ENCODE measurements at places on chromosomes 7 and 10.

DNA sequence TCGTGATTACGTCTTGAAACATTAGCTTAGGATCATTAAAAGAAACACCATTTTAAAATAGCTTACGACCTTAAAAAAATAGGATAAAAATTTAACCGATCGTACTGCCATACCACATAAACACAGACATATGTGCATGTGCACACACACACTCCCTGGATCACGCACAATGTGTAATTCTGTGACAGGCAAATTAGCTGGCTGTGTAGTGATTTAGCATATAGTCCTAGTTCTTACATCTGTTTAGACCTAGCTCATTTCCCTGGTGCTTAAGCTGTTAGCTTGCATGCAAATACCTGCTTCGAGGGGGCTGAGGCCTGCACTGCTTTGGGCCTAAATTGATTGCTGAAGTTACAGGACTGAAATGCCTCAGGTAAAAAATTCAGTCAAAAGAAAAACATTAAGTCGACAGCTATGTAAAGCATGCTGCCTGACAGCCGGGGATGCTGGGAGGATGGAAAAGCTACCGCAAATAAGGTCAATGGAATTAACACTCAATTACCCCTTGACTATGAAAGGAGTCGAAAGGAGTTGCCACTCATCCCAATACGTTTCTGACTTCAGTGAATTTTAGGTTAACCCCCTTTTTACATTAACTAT is 267.1 kb upstream of the FZD8 start:
- no peak for DNase-seq

GRCh38 chr7:159125955-159126270 is 18.8 kb downstream of the VIPR2 start:
- no peak for DNase-seq

- DNase-seq, result no peak
Measured at GRCh38 chr10:58104351-58104751, 163.3 kb downstream of the IPMK start.

GRCh38 chr10:22071332-22071731 is 67.8 kb upstream of the DNAJC1 start:
- DNase-seq, result no peak

- no peak for DNase-seq
Measured at GRCh38 chr10:43201545-43202131, 63.4 kb downstream of the CSGALNACT2 start.

Measured in stimulated activated CD4-positive, alpha-beta T cell treated with anti-CD3 and anti-CD28 coated beads, Interleukin-1b, Interleukin-23, amount 100 ng/mL, for 1 hour (primary cell).